Type B pancreatic cell (in vitro differentiated cells): ENCODE measurements at places on chromosomes 6 and 20. TPM values are rescaled to one million over a fixed set of nuclear protein-coding genes. Genes with fewer than 3 reads are reported as not detected.
A peak's percentile ranks its signal among the peaks of the same experiment; 100 is the strongest.

LIN28B gene
- 7.6 and 22.3 TPM in 2 replicates for total RNA-seq

LCA5 gene
- total RNA-seq = 8.8 and 11.3 TPM in 2 replicates

DNA sequence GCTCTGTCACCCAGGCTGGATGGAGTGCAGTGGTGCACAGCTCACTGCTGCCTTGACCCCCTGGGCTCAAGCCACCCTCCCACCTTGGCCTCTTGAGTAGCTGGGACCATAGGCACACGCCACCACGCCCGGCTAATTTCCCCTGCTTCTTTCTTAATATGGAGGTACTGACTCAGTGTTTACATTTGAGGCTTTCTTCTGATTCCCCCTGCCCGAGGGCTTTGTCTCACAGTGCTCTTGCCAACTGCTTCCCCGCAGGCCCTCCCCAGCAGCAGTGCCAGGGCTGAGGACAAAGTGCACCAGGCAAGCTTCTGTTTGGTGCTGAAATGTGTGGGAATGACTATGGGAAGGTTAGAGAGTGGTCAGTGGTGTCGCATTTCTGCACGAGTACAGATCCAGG is 34.8 kb downstream of the NR2E1 start:
- H3K36me3 ChIP-seq = peaks cover 4% of the 10 kb centered on the region
- H3K4me1 ChIP-seq = peaks cover 8% of the 10 kb centered on the region
- no peak overlapping the region for H3K4me3 ChIP-seq
- peak overlapping the region; percentile 30 for H3K27ac ChIP-seq
- H3K27me3 ChIP-seq = no peaks in the 10 kb centered on the region

EYS gene
- total RNA-seq = 1.5 and 3.0 TPM in 2 replicates

- H3K27me3 ChIP-seq = peaks cover 3% of the 10 kb centered on the region
- no peaks in the 10 kb centered on the region for H3K4me1 ChIP-seq
- no peaks in the 10 kb centered on the region for H3K36me3 ChIP-seq
Observed at GRCh38 chr6:167056370-167056769, 57.2 kb downstream of the CEP43 start.

TNFRSF6B gene
- not detected in 2 replicates for total RNA-seq

DNA sequence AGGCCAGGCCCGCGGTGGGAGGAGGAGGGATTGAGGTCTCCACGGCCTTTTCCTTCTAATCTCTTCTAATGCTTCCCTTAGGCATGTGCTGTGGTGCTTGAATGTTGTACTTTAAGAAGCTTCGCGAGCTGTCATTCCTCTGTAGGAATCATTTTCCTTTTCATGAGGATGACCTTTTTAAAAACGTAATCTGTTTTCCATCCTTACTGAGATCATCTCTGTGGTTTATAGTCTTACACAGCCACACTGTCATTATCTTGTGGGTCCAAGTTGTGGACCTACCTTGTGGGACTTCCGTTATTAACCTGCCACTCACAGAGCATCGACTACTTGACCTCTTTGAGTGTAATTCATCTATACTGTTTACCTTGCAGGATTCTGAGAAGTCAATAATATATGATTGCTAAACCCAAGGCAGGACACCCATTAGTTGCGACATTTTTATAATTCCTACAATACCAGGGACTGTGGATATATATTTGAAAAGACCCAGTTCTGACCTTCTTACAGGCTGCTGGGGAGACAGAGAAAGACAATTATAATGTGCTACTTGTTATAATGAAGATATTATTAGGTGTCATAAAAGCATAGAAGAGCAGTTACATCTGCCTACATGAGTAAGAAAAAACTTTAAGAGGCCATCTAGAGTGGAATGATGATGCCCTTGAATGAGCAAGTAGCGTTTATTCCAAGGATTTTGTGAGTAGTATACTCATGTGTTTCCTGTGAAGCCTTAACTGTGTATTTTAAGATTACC is 842 bp downstream of the SLC25A27 start:
- no peak for DNase-seq
- H3K36me3 ChIP-seq = peaks cover 11% of the 10 kb centered on the region
- peak overlapping the region; percentile 95 for H3K4me3 ChIP-seq
- H3K27ac ChIP-seq = peak overlapping the region; percentile 53

LY86 gene
- total RNA-seq = not detected in 2 replicates
